ENCODE measurements at places on chromosomes 3 and 15. TPM values are rescaled to one million over a fixed set of nuclear protein-coding genes. Genes with fewer than 3 reads are reported as not detected.
A peak's percentile ranks its signal among the peaks of the same experiment; 100 is the strongest.

GRCh38 chr3:73603762-73604171 lies 21.0 kb downstream of the PDZRN3 start:
- no peaks in the 10 kb centered on the region for H3K36me3 ChIP-seq
- H3K4me3 ChIP-seq, result no peak overlapping the region
- no peak for DNase-seq
- H3K27ac ChIP-seq, result no peak overlapping the region

DNA sequence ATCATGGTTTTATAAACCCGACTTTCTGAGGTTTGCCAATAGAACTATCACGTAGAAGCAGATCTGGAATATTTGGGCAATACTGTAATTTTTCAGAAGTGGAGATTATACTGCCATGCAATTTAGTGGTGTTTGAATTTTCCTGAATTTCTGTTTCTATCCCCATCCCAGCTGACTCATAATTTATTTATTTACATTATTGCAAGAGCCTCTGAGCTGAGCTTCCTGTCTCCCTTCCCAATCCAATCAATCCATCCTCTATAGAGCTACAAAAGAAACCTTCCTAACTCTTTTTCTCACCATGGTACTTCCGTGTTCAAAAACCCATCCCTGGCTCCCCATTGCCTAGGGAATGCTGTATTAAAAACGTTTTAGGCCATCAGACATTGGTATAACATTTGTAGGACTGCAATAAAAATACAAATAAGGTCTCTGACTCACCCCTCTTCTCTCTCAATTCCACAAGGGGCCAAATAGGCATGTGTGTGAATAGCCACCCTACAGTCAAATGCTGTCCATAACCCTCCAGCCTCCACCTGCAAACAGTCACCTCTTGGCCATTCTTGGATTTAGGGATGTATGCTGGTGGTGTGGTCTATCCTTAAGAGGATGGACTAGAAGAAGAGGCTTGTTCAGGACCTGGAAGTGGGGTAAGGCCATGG lies 190.7 kb downstream of the CD47 start:
- H3K27me3 ChIP-seq, result no peaks in the 10 kb centered on the region
- H3K27ac ChIP-seq, result no peak overlapping the region

DNA sequence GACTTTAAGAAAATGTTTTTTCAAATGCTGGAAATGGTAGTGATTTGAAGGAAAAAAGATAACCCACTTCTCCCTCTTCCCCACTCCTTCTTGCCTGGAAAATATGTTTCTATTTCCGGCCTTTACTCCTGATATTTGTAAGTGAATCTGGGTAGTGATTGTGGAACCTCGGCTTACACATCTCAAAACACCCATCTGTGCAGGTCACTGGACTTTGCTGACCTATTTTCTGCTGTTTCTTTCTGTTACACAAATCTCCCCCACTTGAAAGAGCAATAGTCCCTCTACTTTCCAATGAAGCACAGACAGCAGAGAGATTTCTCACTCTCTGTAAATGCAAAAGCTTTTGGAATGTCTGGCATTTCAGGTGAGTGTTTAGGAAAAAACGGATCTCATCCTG lies 76.9 kb upstream of the ICE2 start:
- H3K27ac ChIP-seq, result peak overlapping the region; percentile 80
- H3K36me3 ChIP-seq, result no peaks in the 10 kb centered on the region
- H3K4me3 ChIP-seq, result no peak overlapping the region
- DNase-seq, result peak; percentile 62
- peaks cover 65% of the 10 kb centered on the region for H3K4me1 ChIP-seq

DNA sequence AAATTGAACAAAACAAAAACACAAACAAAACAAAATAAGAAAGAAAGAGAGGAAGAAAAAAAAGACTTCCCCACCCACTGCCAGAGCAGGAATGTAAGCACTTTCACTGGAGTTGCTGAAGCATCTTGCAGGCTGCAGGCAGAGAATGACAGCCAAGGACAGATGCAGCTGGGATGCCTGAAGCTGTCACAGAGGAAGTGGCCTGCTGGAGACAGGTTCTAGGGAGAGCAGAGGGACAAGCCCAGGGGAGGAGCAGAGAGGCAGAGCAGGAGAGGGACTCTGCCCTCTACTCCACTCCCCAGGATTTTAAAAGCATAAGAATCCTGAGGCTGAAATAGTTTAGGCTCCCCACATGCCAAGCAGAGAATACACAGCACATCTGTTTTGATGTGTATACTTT lies 326.2 kb downstream of the TUSC7 start:
- peaks cover 20% of the 10 kb centered on the region for H3K4me1 ChIP-seq
- H3K27ac ChIP-seq, result no peak overlapping the region
- no peaks in the 10 kb centered on the region for H3K36me3 ChIP-seq
- H3K27me3 ChIP-seq, result no peaks in the 10 kb centered on the region

GRCh38 chr3:45273681-45274515 lies 47.8 kb upstream of the TMEM158 start:
- no peak for DNase-seq
- no peaks in the 10 kb centered on the region for H3K36me3 ChIP-seq

DNA sequence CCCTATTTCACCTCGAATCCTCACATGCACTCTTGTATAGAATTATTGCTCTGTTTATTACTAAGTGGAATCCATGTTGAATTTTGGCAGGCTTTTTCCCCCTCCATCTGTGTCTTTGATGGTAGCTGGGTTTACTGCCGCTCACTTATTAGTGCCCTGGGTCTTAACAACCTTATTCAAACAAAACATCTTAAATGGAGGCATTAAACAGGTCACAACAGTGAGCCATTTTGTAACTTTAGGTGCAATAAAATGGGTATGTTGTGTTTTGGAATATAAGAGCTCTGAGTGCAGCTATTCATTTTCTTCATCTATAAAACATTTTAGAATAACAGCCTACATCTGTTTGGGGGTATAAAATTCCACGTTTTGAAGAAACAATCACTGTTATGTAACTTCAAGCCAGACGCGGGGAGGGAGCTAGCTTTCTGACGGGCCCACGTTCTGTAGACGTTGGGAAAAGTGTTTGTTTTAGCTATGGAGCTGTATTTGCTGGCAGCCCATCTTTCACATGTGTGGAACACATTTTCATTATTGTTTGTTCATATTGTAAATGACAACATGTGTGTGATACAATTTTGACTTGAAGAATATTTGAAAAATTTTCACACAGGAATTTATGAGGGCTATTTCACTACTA lies 122.0 kb downstream of the SLC25A26 start:
- no peak overlapping the region for H3K27ac ChIP-seq
- H3K4me1 ChIP-seq, result 0 out of 2 replicates have a peak, but pooled peaks cover 9% of the 10 kb centered on the region
- H3K27me3 ChIP-seq, result no peaks in the 10 kb centered on the region
- DNase-seq, result no peak
- no peaks in the 10 kb centered on the region for H3K36me3 ChIP-seq

- H3K36me3 ChIP-seq, result no peaks in the 10 kb centered on the region
- H3K27me3 ChIP-seq, result no peaks in the 10 kb centered on the region
- no peaks in the 10 kb centered on the region for H3K4me1 ChIP-seq
- H3K4me3 ChIP-seq, result no peak overlapping the region
- DNase-seq, result no peak
- H3K27ac ChIP-seq, result no peak overlapping the region
Measured at GRCh38 chr3:73442152-73442551, 182.6 kb downstream of the PDZRN3 start.

- DNase-seq, result no peak
- no peaks in the 10 kb centered on the region for H3K36me3 ChIP-seq
- no peak overlapping the region for H3K27ac ChIP-seq
- H3K27me3 ChIP-seq, result no peaks in the 10 kb centered on the region
- no peak overlapping the region for H3K4me3 ChIP-seq
Measured at GRCh38 chr3:156576651-156577348, 21.9 kb upstream of the SSR3 start.

DNA sequence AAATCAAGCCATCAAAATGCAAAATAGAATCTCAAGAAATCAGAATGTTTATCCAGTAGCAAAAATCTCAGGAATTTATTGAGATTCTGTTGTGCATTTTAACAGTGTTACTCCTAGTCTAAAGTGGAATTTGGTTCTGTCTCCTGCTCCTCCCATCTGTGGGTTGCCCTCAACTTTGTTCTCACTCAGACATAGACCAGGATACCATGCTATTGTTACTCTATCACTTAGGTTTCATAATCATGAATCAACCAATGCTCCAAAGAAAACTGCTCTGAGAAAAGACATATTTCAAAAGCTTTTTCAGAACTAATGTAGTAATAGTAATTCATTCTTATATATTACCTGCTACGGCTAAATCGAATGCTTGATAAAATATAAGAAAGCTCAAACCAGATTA lies 274.7 kb downstream of the RBMS3 start:
- H3K27me3 ChIP-seq, result no peaks in the 10 kb centered on the region
- H3K4me1 ChIP-seq, result no peaks in the 10 kb centered on the region
- no peak overlapping the region for H3K4me3 ChIP-seq
- DNase-seq, result peak; percentile 8
- H3K27ac ChIP-seq, result no peak overlapping the region

GRCh38 chr3:27360113-27361078 lies 8.8 kb downstream of the NEK10 start:
- H3K36me3 ChIP-seq, result no peaks in the 10 kb centered on the region
- peaks cover 4% of the 10 kb centered on the region for H3K4me1 ChIP-seq
- no peak for DNase-seq
- H3K4me3 ChIP-seq, result no peak overlapping the region
- H3K27ac ChIP-seq, result no peak overlapping the region

DNA sequence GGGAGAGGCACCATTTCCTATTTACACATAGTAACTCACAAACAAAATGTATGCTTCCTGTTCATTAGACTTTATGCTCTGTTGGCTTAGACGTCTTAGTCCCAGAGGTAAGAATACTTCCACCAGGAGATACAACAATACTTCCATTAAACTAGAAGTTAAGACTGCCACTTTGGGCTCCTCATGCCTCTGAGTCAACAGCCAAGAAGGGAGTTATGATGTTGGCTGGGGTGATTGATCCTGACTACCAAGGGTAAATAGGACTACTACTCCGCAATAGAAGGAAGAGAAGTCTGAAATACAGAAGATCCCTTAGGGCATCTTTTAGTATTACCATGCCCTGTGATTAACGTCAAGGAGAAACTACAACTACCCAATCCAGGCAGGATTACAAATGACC lies 43.5 kb upstream of the ABI3BP start:
- H3K27ac ChIP-seq, result no peak overlapping the region
- no peaks in the 10 kb centered on the region for H3K27me3 ChIP-seq
- no peaks in the 10 kb centered on the region for H3K36me3 ChIP-seq
- H3K4me3 ChIP-seq, result no peak overlapping the region

The PHLDB2 gene
- 19.5 TPM for polyA plus RNA-seq

The CFAP100 gene
- polyA plus RNA-seq, result not detected

The NANOGP8 gene
- polyA plus RNA-seq, result 8.5 TPM

The C3orf80 gene
- polyA plus RNA-seq, result 0.57 TPM

The ABHD6 gene
- polyA plus RNA-seq, result 3.7 TPM

Data from GM23338 (cell line).